Body of pancreas (tissue), 4 donors: ENCODE measurements at places on chromosomes 5 and 9. TPM values are rescaled to one million over a fixed set of nuclear protein-coding genes. Genes with fewer than 3 reads are reported as not detected.

GRCh38 chr5:165309446-165309845, 1804.0 kb downstream of the MAT2B start:
- no peak overlapping the region for H3K4me3 ChIP-seq
- no peak overlapping the region for H3K27ac ChIP-seq
- no peak for DNase-seq
- no peaks in the 10 kb centered on the region for H3K27me3 ChIP-seq
- no peaks in the 10 kb centered on the region for H3K36me3 ChIP-seq

- H3K4me1 ChIP-seq = peaks cover 12% of the 10 kb centered on the region
- H3K27me3 ChIP-seq = no peaks in the 10 kb centered on the region
- DNase-seq = no peak
- H3K4me3 ChIP-seq = no peak overlapping the region
Observed at GRCh38 chr5:130277522-130277921, 373.3 kb downstream of the CHSY3 start.

Gene SPINK4
- total RNA-seq = not detected

Gene ELAVL2
- not detected for total RNA-seq

Gene C1QTNF2
- not detected for total RNA-seq

Gene ZNF300
- 7.9 TPM for total RNA-seq

Gene C5orf58
- not detected for total RNA-seq
